ENCODE measurements at places on chromosomes 16 and 17.
A peak's percentile ranks its signal among the peaks of the same experiment; 100 is the strongest.

DNA sequence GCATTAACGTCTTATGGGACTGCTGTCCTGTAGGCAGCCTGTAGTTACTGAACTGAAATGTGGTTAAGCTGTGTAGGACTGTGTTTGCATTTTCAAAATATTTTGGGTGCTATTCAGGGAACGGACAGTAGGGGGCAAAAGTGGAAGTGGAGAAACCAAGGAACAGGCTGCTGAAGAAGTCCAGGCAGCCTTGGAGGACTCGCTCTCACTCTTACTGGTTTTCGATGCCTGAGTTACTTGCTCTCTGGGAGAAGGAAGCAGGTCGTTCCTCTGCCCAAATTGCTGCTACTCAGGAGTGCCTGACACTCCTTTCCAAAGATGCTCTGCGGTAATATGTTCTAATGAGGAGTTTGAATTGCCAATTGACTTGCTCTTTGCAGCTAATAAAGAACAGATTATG lies 64.5 kb upstream of the RBFOX1 start:
- DNase-seq, result peak; percentile 3

DNA sequence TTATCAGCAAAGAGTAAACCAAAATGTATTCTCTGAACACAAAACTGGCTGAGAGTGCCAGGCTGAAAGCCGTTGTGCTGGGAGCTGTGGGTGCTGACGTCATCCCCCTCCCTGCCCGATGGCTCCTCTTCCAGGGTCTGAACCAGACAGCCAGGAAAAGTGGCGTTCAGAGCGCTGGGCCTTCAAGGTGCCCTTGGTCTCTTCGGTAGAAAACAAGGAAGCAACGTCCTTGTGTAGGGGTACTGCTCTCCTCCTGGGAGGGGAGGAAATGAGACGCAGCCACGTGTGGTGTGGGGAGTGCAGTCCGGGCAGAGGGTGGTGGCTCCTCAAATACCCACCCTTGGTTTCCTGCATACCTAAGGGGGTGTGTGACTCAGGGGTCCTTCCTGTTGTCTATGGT lies 394.7 kb downstream of the SEC14L1 start:
- no peak for DNase-seq

- no peak for DNase-seq
Observed at GRCh38 chr17:59485015-59485414, 80.4 kb upstream of the DHX40 start.

DNA sequence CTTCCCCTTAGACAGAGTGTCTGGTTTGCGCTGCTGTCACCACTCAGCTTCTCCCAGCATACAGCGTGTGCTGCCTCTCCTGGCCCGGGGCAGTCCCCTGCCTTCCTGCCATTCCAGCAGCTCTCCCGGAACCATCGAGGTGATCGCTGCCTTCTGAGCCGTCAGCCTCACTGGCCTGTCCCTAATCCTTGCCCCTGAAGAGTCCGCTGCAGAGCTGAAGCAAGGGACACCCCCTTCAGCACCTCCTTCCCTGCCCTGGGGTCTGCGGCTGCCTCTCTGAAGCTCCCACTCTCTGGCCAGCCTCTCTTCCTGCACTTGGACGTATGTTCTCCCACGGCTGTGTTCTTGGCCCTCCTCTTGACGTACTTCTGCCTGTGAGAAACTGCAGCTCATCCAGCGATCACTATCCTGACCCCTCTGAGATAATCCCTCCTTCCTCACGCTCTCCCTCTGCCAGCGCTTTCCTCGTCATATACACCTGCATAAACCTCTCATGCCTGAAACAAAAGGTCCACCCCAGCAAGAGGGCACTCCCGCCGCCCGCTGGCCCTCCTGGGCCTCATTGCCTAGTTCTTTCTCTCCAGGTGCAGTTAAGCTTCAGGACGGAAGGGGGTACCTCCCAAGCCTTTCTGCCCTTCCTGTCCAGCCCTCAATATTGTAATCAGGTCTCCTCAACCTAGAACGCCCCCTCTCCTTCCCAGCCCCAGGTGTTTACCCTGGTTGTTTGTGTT lies 220.6 kb upstream of the CHMP6 start:
- DNase-seq, result no peak

- peak; percentile 42 for DNase-seq
Observed at GRCh38 chr17:29588562-29589411, 661 bp downstream of the GIT1 start.

- no peak for DNase-seq
Observed at GRCh38 chr17:43014649-43015542, 7.3 kb downstream of the VAT1 start.

- no peak for DNase-seq
Observed at GRCh38 chr16:89923640-89924296, 626 bp downstream of the TUBB3 start.

GRCh38 chr16:57837305-57838125 lies 35.2 kb upstream of the KIFC3 start:
- DNase-seq, result no peak

All from iris pigment epithelial cell (primary cell).